Left lung (tissue), 14 donors: ENCODE measurements at places on chromosomes 2 and 18. TPM values are rescaled to one million over a fixed set of nuclear protein-coding genes. Genes with fewer than 3 reads are reported as not detected.

Gene INHBB
- 0.67 TPM for total RNA-seq

DNA sequence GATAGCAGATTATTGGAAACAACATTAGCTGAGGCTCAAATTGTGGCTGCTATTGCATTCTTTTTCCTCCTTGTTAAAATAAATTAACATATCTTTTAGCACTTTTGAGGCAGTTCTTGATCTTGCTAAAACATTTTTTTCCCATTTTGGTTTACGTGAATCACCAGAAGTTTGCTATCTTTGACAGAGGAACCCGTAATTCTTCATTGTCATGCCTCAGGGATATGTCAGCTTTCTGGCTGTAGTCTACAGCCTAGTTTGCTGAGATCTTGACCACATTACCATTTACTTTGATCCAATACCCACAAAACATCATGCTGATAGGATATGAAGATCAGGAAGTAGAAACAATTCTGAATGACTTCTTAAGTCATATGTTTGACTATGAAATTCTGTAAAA is 25.1 kb upstream of the FANCL start:
- no peaks in the 10 kb centered on the region for H3K36me3 ChIP-seq
- H3K4me1 ChIP-seq: no peaks in the 10 kb centered on the region
- H3K27me3 ChIP-seq: no peaks in the 10 kb centered on the region
- H3K4me3 ChIP-seq: no peak overlapping the region

- no peak overlapping the region for H3K27ac ChIP-seq
- H3K4me3 ChIP-seq: no peak overlapping the region
- H3K36me3 ChIP-seq: no peaks in the 10 kb centered on the region
- H3K27me3 ChIP-seq: no peaks in the 10 kb centered on the region
These were observed 379.6 kb downstream of the FBXO15 start for GRCh38 chr18:73768043-73768442.

GRCh38 chr2:58796239-58796910 is 555.2 kb upstream of the FANCL start:
- no peaks in the 10 kb centered on the region for H3K27me3 ChIP-seq
- H3K4me1 ChIP-seq: no peaks in the 10 kb centered on the region
- H3K27ac ChIP-seq: no peak overlapping the region
- no peak for DNase-seq
